ENCODE measurements at places on chromosomes 4 and X.
A peak's percentile ranks its signal among the peaks of the same experiment; 100 is the strongest.

DNA sequence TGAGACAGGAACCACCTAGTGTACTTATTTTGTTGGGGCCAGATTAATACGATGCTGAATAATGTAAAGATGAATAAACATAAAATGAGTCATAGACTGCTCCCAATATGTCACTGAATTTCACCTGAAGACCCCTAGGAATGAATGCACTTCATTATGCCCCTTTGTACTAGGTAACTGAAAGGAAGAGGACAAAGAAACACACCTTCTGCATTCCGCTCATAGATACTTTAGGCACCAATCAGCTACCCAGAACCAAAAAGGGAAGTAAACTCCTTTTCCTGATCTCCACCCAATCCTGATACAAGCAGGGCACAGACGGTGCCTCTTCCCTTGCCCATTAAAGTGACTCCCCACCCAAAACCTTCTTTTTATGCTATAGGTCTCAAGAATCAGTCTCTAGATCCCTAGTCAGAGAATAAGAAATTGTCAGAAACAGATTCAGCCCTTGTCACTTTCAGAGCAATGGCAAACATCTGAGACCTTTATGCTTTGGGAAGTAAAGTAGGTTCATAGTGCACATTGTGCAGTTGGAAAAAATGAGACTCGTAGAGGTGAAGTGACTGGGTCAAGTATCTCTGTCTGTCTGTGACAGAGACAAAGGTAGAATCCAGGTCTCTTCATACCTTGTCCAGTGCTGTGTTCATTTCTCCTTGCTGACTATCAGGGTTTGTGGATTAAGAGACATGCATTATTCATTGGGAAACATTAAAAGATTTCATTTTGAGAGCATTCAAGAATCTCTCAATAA lies 2.3 kb downstream of the GPR174 start:
- DNase-seq: no peak

- DNase-seq: no peak
Observed at GRCh38 chr4:59057804-59058203, 1947.6 kb upstream of the IGFBP7 start.

DNA sequence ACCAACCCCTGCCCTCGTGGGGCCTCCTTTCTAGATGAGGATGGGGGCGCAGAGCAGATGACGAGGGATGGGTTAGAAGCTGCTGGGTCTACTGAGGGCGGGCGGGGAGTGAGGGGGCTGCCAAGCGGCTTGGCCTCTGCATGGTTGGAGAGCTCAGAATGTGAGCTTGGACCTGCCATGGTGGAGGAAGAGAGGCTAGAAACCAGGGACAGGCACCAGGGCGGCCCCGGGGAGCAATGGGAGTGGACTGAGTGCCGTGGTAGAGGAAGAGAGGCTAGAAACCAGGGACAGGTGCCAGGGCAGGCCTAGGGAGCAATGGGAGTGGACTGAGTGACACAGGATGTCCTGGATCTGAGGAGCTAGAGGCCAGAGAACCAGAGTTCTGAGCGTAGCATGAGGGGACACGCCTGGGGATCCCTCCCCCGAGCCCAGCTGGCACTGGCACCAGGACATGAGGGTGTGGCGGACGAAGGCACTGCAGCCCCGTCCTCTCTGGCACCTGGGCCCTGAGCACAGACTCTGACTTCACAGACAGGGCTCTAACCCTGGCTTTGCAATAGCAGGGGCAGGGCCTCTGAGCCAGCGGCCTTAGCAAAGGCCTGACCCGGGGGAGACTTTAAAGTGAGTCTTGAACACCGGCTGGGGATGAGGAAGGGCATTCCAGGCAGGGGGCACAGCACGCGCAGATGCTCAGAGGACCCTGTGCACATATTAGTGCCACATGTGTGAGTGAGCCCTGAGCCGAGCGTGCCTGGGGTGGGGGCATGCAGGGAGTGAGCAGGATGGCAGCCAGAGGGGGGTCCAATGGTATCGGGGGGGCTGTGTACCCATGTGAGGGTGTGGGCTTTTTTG lies 214.0 kb upstream of the PSAPL1 start:
- no peak for DNase-seq

DNA sequence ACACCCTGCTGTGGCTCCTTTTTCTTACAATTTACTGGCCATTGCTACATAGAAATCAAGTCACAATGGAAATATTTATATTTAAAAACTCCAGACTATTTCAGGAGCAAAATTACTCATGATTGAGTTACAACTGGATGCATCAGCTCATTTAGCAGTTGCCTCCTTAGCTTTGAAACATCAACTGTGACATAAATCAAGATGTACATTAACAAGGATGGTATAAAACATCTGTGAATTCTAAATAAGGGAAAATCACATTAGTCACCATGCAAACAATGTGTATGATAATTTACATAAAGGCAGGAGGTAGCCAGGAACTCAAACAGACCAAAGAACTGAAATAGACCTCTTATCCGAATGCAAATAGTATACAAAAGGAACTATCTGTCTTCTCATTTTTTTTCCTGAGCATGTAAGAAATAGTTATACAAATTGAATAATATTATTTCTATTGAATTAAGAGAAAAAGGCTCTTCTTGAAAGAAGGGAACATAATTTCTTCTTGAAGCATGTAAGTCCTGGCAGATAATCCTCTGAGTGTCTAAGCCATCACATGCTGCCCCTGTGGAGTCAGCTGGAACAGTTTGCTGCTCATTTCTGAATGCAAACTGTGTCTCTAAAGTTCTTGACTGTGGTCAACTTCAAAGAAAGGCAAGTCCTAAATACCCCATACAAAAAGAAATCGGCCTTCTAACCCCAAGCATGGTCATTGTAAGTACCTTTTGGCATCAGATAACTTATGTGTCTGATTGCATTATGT lies 151.2 kb downstream of the NAA11 start:
- DNase-seq: no peak

GRCh38 chr4:38136604-38137003 lies 176.4 kb downstream of the PTTG2 start:
- no peak for DNase-seq

GRCh38 chr4:51850294-51850693 lies 7.3 kb downstream of the DCUN1D4 start:
- DNase-seq: no peak

DNA sequence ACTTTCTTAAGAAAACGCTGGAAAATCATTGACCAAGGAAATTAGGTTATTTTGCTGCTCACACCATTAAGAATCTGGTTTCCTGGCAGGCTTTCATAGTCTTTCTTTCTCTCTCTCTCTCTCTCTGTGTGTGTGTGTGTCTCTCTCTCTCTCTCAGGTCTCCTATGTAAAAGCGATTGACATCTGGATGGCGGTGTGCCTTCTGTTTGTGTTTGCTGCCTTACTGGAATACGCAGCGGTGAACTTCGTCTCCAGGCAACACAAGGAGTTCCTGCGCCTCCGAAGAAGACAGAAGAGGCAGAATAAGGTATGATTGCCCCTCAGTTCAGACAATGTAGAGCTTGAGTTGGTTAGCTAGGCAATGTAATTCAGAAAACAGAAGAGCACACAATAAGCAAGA lies 161.2 kb downstream of the GLRA2 start:
- DNase-seq: no peak

DNA sequence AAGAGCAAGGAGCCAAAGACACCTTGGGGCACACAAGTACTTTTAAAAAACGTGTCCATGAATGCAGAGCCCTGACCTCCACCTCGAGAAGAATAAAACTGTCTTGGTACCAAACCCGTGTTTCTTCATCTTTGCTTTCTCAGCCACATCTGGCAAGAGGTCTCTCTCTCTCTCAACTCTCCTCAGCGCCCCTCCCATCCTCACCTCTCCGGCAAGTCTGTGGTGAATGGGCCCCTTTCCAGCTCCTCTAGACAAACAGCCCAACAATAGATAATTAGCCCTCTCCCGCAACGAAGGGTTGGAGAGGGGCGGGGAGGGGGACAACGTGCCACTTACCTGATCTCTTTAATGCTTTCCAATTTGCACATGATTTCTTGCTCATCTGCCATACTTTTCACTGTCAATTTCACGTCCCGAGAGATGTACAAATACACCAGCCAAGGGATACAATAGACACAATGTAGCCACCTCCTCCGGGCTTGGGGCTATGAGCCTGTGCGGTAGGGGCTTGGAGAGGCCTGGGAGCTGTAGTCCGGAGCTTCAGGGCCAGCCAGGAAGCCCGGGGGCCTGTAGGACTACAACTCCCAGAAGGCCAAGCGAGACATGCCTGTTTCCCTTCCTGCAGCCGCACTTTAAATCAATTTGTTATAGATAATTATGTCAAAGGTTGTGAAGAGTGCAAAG lies at the start of gene ZC4H2:
TSS of gene ZC4H2 (minus strand) at position 462 of the 684 bp plus-strand sequence. CDS start at position 389, 73 bp downstream.
- DNase-seq: no peak

DNA sequence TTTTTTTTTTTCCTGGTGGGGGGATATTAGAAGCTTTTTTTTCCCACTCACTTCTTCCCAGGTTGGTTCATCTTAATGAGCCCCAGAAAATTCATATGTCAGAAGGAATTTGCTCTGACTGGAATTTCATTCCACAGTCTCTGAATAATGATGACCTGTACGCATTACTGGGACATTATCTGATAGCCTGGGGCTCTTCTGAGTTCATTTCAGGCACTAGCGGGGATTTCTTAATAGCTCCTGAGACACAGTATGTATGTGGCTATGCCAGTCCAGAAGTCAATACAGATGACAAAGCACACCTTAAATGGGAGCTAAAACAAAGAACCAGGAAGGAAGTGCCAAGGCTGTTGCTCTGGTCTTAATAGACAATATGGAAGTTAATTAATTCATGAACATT lies 295.2 kb upstream of the IGFBP7 start:
- no peak for DNase-seq

DNA sequence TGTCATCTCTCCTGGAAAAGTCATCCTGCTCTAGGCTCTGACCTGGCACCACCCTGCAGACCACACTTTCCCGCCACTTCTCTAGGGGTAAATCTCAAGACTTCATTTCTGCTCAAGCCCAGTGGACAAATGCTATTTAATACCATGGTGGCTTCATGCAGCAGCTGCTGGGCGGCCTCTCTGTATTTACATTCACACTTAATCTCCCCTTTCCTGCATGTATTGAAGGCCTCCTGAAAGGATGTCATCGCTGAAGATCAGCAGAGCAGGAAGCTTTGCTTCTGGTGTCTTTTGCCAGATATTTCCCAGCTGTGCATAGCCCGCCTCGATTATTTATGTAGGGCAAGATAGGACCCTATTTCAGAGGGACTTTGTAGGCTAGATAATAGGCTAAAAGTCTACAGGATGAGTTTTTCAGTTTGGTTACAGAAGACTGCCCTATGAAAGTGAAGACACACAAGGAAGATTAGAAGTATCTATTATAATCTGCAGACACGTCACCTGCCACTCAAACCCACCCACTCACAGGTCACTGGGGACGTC lies 17.2 kb downstream of the PROM1 start:
- DNase-seq: peak; percentile 34

DNA sequence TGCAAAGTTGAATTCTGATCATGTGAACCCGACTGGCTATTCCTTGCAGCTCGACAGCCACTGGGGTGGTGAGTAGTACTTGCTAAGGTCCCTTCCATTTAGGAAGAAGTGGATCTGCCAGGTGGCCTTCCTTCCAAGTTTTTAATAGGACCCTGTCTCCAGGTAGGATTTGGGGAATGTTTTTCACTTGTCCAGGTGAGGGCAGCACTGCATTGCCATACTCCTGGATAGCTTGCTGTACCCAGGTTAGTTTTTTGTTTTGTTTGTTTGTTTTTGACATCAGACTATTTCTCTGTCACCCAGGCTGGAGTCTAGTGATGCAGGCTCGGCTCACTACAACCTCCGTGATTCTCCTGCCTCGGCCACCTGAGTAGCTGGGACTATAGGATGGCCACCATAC lies 29.8 kb downstream of the SAGE1 start:
- no peak for DNase-seq

GRCh38 chrX:120585702-120586101 lies 18.2 kb upstream of the MCTS1 start:
- no peak for DNase-seq

DNA sequence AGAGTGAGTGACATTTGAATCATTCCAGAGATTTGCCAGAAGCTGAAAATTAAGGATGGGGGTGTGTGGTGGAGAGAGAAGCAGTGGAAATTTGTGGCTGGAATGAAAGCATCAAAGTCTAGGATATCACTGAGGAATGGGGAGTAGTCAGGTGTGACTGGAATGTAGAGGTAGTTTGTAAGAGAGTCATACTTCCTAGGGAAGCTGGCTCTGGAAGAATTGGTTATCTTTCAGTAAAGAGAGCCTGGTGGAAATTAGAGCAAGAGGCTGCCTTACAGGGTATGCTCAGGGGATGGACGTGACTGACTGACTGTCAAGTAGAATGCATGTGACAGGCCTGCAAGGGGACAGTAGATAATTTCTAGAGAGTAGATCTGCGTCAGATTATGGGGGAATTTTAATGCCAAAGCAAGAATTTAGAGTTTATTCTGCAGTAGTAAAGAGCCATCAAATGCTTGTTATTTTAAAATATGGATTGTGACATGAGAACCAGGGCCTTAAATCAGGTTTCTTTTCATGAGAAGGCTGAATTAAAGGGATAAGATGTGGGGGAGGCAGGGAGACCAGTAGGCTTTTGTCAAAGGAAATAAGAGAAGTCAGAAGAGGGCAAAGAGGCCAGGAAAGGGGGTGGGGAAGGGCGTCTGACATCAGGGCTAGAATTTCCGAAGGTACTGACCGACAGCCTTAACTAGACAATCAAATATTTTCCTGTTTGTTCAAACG lies 109.9 kb downstream of the AFF1 start:
- DNase-seq: no peak

DNA sequence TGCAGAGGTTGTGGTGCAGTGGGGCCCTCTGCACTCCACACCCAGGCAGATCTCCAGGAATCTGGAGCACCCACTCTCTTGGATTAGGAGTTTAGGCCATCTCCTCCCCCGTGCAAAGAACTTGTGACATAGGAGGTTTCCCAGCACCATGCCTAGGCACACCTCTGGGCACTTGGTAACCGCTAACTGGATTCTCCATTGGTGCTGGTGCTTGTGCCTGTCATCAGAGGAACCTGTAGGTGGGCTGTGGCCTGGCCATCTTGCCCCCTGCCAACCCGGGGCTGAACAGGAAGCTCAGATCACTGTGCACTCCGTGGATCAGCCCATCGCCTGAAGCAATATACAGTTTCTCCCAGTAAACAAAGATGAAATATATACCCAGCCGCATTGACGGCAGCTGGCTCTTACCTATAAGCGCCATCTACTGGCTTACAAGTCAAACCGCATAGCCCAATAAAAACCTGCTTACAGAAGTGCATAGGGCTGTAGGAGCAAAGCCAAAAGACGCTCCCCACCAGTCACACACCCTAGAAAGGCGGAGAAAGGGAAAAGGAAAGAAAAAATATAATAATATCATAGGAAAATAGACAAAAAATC lies 19.1 kb upstream of the TEX13B start:
- DNase-seq: peak; percentile 67

DNA sequence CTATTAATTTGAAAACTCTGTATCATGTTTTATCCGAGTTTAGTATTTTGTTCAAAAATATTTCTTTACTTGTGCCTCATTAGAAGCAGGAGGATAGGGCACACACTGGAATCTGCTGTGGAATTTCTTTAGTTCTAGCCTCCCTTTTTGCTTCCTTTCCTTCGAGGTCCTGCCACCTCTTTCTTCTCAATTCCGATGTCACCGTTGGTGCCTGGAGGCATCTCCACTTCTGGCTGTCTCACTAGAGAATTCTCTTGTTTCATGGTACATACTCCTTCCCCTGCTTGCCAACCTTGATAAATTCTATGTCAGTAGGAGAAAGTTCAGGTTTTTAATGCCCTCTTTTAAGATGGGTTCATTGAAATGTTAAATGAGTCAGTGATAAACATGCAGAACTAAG lies 140.1 kb downstream of the ANK2 start:
- DNase-seq: no peak
